ENCODE measurements at places on chromosomes 5 and 9.

DNA sequence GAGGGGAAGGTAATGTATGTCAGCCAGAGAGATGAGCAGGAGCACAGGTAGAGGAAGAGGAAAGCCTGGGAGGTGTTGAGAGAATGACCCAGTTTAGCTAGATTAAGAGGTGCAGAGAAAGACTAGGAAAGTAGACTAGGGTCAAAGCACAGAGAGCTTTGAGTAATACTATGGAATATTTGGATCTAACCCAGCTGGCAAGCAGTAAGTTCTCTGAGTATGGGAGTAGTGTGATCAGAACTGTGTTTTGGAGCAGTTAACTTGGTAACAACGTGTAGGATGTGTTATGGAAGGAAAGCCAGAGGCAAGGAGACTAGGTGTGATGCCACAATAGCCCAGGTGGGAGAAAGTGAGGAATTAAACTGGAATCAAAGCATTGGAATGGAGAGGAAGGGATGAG is 84.9 kb upstream of the PTGER4 start:
- peak; percentile 6 for DNase-seq

DNA sequence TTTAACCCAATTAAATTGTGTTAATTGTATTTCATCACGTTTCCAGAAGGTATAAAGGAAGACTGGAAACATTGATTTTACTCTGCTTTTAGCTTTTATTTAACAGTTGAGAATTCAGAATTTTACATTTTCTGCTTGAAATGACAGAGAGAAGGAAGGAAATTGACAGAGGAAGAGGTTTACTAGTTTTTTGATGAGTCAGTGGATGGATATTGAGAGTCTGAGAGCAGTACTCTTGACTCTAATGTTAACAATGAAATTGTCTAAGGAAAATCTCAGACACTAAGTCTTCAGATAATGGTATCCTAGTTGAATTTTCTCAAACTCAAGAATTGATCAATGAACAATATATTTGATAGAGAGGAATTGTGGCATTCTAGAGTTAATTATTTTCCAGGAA is 60.6 kb downstream of the IPO11 start:
- DNase-seq: peak; percentile 15

- no peak for DNase-seq
Observed at GRCh38 chr9:69476016-69476415, 151.0 kb downstream of the ENTREP1 start.

GRCh38 chr5:72353046-72353445 is 32.9 kb downstream of the PTCD2 start:
- DNase-seq: peak; percentile 40

- no peak for DNase-seq
Observed at GRCh38 chr5:1203311-1203967, 2.0 kb downstream of the SLC6A19 start.
